ENCODE measurements at places on chromosomes 7 and 10.

DNA sequence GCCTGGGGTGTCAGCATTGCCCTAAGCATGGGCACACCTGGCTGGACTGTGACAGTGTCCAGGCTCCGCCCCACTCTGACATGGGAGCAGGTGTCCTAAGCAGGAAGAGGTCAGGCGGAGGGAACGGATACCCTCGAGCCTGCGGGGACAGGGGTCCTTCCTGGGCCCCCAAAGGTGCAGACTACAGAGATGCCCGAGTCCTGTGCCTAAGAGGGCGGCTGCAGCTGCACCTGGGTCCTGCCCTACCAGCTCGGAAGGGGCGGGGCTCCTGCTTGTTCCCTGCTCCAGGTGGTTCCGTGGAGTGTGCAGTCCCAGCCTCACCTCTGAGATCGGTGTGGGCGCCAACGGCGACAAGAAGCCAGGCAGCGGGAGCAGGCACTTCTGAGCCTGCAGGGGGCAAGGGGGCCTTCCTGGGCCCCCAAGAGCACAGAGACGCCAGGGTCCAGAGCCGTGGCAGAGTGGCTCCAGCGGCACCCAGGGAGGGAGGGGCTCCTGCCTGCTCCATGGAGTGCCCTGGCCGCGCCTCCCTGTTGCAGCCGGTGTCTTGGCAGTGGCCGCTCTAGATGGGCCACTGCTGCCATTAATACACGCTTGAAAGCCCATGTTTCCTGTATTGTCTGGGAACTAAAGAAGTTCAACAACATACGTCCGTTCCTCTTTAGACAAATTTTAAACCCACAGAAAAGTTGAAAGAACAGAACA is 64.5 kb upstream of the CACNA2D1 start:
- DNase-seq = no peak

DNA sequence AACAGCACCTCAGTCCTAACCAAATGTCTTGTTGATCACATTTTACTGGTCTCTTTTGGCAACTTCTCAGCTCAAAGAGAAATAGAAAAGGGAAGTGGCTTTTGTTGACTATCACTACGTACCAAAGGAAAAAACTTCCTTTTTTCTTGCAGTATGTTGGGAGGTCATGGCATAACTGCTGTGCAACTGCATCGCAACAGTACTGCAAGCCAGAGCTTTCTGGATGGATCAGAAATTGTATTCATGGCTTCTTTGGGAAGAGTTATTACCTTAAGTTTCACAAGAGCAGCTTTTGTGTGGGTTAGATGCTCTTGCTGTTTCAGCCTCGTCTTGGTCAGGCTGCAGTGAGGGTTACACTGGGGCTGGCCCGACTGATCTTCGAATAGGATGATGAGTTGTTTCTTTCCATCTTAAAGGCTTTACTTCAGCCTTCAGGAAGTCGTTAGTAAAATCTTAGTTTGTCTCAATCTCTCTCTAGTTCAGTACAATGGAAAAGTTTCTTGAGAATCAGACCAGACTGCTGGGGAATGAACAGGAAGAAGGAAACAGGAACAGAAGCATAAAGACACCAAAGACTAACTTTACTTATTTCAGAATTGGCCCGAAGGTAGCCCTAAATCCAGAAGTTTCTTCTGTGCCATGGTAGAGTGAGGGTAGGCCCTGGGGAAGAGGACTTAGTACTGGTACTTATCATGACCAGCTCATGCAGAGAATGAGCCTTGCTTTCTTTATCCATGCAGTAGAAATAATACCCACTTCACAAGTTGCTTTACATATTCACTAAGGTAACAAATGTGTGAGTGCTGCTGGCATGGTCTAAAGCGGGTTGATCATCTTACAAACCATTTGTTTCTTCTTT is 153.6 kb downstream of the CELF2 start:
- DNase-seq = no peak

DNA sequence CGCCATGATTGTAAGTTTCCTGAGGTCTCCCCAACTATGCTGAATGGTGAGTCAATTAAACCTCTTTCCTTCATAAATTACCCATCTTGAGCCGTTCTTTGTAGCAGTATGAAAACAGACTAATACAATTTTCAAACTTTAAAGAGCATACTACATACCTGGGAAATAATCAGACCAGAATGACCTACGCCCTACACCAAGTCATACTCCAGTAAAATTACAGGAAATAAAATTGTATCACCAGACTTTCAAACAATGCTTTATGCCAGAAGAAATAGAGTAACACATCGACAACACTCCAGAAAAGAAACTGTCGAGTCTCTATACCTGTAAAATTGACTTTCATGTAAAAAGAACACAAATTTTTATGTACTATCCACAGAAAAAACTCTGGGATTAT is 18.7 kb downstream of the RSU1 start:
- DNase-seq = no peak

DNA sequence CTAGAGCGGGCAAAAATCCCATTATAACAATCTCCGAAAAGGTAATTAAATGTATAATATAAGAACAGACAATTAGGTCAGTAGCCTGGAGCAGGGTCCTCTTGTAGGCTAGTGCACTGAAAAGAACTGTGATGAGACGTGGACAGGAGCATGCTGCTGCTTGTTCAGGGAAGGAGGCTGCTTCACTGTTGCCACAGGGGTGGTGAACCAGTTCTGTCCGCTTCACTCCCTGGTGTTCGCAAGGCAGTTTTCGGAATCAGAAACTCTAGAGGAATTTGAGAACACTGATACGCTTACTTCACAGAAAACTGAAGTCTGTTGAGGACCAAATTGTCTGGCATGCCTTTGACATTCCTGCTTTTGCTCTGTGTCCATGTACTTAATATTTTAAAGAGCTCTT is 17.4 kb downstream of the ZNRF2 start:
- no peak for DNase-seq

DNA sequence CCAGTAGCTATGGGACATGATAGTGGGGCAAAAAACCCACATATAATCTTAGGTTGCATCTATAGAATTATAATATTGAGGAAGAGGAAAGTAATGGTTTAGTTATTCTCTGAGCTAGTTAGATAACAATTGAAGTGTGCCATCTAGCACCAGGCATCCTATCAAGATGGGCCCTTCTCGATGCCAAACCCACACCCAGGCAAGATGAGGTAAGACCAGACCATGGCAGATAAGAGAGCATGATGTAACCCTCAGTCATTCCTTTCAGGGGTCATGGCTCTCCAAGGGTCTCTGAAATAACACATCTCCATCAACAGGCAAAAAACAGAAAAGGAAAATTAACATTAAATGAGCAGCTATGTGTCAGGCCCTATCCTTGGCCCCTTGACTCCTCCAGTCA is 128.7 kb downstream of the SH3PXD2A start:
- DNase-seq = no peak

DNA sequence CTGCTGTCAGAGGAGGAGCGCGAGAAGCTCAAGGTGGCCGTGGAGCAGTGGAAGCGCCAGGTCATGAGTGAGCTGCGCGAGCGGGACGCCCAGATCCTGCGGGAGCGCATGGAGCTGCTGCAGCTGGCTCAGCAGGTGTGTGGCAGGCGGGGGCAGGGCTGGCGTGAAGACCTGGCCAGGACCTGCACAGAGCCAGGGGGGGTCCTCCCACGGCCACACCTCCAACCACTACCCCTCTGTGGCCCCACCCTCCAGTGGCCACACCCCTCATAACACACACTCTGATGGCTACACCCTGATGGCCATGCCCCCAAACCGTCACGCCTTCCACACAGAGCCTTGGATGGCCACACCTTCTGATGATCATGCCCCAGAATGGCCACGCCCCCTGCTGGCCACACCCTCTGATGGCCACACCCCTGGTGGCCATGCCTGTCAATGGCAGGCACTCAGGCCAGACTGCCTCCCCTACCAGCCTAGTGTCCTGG is 23.4 kb upstream of the DPYSL4 start:
- DNase-seq = no peak

- DNase-seq = no peak
Observed at GRCh38 chr7:71235253-71235652, 103.3 kb downstream of the GALNT17 start.

DNA sequence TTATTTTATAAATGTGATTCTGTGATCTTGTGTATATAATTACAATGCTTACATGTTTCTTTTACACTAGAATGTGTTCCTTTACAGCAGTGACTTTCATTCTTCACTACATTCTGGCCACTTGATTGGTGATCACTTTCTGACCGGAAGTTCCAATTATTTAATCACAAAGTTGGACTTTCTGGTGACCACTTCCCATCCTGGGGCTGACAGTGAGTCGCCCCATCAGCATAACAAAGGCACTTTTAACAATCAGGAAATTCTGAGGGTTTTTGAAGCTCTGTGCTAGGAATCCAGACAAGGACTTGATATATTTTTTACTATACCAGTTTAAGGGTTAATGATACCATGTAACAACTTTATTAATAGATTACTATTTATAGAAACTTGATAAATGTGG is 282.3 kb upstream of the KAT6B start:
- DNase-seq = no peak

GRCh38 chr10:113430634-113431397 is 122.0 kb upstream of the HABP2 start:
- DNase-seq = no peak

DNA sequence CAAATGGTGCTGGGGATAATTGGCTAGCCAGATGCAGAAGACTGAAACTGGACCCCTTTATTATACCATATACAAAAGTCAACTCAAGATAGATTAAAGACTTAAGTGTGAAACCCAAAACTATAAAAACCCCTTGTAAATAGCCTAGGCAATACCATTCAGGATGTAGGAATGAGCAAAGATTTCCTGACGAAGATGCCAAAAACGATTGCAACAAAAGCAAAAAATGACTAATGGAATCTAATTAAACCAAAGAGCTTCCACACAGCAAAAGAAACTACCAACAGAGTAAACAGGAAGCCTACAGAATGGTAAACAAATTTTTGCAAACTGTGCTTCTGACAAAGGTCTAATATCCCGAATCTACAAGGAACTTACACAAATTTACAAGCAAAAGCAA is 30.9 kb upstream of the PLXDC2 start:
- no peak for DNase-seq

GRCh38 chr7:519484-520390 is at the start of gene PDGFA:
PDGFA (minus strand) TSS chr7:519846; CDS start chr7:519001, 845 bp downstream.
- DNase-seq = no peak

GRCh38 chr10:23384364-23384763 is 39.8 kb upstream of the C10orf67 start:
- DNase-seq = no peak

- DNase-seq = no peak
Observed at GRCh38 chr10:62543571-62544355, 169.6 kb downstream of the ZNF365 start.

GRCh38 chr10:127874671-127875448 is 17.9 kb downstream of the CLRN3 start:
- DNase-seq = no peak

- DNase-seq = no peak
Observed at GRCh38 chr10:43109671-43110249, 28.5 kb upstream of the CSGALNACT2 start.

GRCh38 chr7:151431281-151431767 is 8.6 kb downstream of the CRYGN start:
- no peak for DNase-seq

DNA sequence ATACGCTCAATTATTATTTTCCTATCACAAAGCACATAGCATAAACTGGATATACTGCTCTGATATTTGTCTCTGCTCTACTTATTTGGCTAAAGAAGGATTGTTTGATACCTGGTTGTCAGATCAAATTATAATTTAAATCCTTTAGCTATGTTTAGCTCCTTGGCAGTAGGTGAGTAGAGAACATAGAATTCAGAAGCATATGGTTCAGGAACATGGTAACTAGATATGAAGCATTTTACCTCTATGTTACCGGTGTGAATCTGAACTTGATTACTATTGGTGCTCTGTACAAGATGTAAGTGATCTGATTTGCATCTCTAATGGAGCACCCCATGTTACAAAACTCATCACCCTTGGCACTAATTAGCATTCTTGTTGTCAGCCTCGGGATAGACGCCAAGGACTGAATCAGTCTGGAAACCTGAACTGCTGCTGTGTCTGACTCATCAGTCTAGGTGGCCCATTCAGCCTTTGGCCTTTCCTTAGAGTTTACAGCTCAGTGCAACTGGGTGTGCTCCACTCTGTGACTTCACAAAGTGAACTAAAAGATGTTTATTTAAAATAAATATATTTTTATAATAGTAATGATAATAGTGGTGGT is 12.3 kb upstream of the MYPN start:
- DNase-seq = peak; percentile 1

GRCh38 chr10:30186371-30186875 is 127.0 kb upstream of the JCAD start:
- no peak for DNase-seq

GRCh38 chr10:92822060-92822634 is 26.2 kb upstream of the EXOC6 start:
- no peak for DNase-seq

GRCh38 chr7:70711452-70711851 is 420.5 kb upstream of the GALNT17 start:
- DNase-seq = no peak

- DNase-seq = no peak
Observed at GRCh38 chr7:51451751-51452476, 135.3 kb upstream of the COBL start.

GRCh38 chr7:138029941-138030340 is 28.1 kb upstream of the CREB3L2 start:
- DNase-seq = no peak

- no peak for DNase-seq
Observed at GRCh38 chr7:94888551-94888950, 18.8 kb upstream of the PPP1R9A start.

- DNase-seq = no peak
Observed at GRCh38 chr10:89651916-89652573, 7.0 kb upstream of the PANK1 start.

- no peak for DNase-seq
Observed at GRCh38 chr10:116132780-116133399, 140.1 kb downstream of the GFRA1 start.

- DNase-seq = no peak
Observed at GRCh38 chr7:123131140-123131539, 68.6 kb downstream of the SLC13A1 start.

DNA sequence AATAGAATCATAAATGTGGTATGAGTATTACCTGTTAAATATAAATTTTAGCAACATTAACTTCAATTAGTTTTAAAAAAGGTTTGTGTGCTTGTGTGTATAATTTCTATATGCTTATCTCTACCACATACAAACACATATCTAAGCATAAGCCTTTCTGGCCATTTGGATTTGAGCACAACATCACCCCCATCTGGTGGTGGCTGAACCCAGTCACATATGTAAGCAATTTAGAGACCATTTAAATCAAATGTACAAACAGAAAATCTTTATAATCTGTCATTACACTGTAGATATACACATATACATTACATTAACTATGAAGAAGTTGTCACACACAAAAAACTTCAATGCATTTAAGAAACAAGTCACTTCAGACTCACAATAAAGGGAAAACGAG is 31.7 kb downstream of the GPR22 start:
- DNase-seq = no peak

DNA sequence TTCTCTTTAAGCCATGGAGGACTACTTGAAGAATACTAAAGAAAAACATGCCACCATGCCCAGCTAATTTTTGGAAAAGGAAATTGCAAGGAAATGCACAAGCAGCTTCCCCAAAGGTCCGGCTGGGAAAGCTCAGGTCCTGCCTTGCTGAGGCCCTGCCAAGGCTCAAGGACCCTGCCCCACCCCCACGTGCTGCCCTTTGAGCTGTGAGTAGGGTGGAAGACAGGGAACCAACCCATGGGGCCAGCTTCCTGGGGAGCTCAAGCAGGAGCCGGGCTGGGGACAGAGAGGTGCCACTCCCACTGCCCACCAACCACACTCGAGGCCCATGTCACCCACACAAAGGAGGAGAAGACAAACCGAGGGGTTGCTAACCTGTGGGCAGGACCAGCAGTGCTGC is 78.2 kb downstream of the SLIT1 start:
- no peak for DNase-seq

GRCh38 chr7:67619175-67619574 is 622.5 kb downstream of the TYW1 start:
- no peak for DNase-seq
